ENCODE measurements at places on chromosomes 13 and 19.

DNA sequence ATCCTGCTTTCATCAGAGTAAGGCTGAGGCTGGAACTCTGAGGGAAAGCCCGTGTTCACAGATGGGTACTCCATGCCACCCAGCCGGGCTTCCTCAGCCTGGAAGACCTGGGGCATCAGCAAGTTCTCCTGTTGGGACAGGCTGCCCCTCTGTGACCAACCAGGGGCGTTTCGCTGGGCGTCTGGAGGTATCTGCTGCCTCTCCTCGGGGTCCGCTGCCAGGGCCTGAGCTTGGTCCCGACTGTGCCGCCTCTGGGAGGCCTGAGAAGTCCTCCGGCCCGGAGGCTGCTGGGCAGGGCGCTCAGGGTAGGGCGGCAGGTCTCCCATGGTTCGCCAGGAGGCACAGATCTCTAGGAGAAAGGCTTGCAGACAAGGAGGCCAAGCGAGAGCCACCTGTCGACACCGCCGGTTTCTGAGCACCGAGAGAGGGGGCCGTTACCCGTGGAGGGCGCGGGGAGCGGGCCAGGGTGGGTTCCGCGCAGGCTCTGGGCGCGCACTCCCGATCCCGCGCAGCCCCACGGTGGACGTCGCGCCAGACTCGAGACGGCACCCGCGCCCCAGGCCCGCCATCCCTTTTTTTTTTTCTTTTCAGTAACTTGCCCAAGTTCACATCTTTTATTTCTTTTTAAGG, at the start of gene RSPH6A:
Gene RSPH6A, minus strand, starts transcription at position 458 of the 630 bp plus-strand sequence. Its CDS starts 132 bp downstream, at position 326.
- no peak for DNase-seq

DNA sequence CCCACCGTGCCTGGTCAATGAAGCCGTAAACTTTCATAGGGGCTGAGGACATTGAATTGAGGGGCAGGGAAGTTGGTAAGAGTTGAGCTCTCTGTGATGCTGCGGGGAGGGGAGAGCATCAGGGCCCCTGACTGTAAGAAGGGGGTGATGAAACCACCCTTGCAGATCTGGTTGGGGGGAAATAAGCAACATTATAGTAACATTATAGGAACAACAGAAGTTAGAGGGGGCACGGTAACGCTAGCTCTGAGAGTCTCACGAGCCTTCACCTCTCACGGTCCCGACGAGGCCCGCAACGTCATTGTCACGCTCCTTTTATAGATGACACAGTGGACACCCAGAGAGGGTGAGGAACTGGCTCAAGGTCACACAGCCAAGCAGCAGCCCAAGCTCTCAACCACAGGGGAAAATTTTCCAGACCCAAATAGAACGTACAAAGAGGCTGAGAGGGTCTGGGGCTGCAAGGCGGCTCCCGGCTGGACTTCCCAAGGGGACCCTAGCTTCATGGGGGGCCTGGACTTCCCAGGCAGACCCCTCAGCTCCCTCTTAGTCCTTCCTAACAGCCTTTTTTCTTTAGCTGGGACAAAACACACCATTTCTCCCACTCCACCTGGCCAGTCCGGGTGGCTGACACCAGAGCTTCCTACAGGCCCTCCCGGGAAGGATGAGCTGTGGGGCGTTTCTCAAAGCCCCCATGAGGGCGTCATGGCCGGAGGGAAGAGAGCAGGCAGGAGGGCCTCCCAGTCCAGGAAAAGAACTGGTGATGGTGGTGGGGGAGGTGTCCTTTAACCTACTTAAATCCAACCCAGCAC, 4.1 kb downstream of the TLE5 start:
- DNase-seq, result no peak

- DNase-seq, result no peak
These were observed 56.2 kb upstream of the MYCBP2 start for GRCh38 chr13:77383097-77383496.

DNA sequence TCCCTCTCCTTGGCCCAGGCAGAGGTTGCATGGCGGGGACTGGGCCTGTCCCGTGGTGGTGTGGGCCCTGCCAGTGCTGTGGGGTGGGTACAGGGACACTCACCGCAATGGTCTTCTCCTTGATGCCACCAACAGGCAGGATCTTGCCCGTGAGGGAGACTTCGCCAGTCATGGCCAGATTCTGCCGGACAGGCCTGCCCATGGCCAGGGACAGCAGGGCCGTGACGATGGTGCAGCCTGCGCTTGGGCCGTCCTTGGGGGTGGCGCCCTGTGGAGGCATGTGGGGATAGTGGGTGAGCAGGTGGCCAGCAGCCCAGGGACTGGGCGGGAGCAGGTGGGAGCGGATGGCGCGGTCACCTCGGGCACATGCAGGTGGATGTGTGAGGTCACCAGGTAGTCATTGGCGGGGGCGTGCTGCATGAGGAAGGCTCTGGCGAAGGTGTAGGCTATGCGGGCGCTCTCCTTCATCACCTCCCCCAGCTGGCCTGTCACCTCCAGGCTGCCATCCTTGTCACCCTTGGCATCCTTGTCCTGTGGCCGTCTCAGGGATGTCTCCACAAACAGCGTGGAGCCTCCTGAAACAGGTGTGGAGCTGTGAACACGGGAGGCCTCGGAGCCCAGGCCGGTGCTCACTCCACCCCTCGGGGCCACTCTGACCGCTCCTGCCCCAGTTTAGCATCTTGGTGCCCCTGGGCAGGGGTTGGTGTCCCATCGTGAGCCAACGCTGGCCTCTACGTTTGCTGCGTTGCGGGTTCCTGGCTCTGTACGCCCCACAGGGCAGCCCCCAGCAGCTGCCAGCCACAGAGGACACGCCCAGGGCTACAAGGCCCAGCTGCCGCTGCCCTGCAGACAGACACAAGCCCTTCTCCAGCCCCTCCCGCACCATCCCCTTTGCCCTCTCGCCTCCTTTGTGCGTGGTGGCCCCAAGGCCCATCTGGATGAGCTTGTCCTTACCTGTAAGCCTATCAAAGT, 3.4 kb downstream of the RPL36 start:
- no peak for DNase-seq

GRCh38 chr13:27170516-27171243, 931 bp downstream of the USP12 start:
- DNase-seq, result no peak

DNA sequence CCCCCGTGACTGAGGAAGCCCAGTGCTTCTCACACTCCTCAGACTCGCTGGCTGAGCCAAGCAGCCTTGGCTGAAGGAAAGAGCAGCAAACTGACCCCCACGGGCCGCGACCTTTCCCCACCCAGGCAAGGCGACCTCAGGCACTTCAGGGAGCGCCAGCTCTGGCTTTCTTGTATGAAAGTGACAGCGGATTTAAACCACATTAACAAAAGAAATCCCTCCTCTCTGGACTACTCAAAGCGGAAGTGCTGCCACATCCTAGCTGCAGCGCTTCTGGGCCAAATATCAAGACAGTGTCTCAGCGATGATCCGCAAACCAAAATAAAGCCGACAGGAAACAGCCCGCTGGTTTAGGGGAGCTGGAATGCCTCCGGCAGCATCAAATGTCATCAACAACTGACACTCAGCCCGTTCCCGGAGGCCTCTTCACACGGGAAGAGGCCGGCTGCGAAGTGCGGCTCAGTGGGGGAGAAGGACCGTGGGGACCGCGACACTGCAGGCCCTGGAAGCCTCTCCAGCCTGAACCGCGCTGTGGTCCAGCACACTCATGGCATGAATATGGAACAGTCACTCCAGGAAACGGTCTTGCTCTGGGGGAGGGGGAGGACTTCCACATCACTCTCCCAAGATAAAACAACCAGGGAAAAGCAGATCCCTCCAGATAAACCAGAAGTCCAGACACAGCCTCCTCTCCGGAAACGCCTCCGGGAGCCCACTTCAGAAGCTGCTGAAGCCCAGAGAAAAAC, 1.4 kb downstream of the RASA3 start:
- no peak for DNase-seq

GRCh38 chr13:33560726-33561125, 257.2 kb upstream of the RFC3 start:
- DNase-seq, result no peak

DNA sequence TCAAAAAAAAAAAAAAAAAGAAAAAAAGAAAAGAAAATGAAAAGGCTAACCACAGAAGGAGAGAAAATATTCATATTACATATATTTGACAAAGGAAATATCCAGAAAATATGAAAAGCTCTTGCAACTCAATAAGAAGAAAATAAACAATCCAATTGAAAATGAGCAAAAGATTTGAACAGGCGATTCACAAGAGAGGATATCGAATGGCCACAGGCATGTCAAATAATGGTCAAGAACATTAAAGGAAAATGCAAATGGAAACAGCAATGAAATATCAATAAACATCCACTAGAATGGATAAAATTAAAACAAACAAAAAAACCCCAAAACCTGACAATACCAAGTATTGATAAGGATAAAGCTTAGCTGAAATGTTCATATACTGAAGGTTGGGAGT, 8.1 kb downstream of the LGALS7 start:
- DNase-seq, result no peak

- DNase-seq, result no peak
These were observed 237.4 kb downstream of the NBEA start for GRCh38 chr13:35179494-35179893.

DNA sequence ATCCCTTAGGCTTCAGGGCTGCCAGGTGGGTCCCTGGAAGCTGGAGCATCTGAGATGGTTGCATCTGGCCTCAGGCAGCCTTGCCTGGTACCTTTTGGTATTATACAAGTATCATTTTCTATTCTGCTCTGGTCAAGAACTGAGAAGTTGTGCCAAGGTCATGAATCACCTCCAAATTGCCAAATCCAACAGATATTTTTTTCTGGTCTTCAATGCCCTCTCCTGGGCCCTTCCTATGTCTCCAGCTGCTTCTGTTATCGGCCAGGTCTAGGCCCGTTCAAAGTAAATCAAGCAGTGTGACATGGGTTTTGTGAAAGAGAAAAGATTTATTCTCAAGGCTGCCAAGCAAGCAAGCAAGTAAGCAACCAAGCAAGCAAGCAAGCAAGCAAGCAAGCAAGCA, 271.1 kb upstream of the MAB21L1 start:
- DNase-seq, result no peak

GRCh38 chr13:53054569-53054968, 26.0 kb downstream of the OLFM4 start:
- no peak for DNase-seq

- no peak for DNase-seq
These were observed 30.5 kb upstream of the COX7A1 start for GRCh38 chr19:36182612-36183244.

DNA sequence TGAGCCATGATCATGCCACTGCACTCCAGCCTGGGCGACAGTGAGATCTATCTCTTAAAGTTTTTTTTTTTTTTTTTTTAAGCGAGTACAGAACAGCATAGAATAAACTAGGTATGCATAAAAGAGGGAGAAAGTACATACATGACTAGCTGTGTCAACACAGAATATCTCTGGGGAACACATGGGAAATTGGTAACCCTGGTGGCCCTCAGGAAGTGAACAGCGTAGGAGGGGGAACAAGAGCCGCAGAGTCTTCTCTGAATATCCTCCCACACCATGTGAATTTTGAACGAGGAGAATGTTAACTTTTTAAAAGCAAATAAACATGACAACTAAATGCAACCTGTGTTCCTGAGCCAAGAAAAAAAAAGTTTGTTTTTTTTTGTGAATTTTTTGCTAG, 15.2 kb downstream of the PHLDB3 start:
- DNase-seq, result no peak

GRCh38 chr19:1744822-1745563, 8.3 kb upstream of the ONECUT3 start:
- DNase-seq, result no peak

DNA sequence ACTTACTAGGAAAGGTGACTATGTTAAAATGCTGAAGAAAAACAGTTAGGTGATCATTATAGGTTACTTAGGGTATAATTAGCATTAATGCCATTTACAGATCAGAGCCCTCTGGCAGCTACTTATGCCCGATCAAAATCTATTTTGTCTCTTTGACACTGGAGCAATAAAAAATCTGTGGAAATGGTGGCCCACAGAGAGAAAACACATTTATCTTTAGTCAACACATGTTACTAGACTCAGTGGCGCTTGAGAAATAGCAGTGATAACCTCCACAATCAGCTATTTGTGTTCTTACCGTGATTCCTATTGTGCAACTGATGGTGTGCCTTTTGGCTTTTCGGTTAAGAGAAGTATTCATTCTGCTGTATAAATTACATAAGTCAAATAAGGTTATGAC, 1519.6 kb downstream of the PCDH9 start:
- DNase-seq, result no peak

DNA sequence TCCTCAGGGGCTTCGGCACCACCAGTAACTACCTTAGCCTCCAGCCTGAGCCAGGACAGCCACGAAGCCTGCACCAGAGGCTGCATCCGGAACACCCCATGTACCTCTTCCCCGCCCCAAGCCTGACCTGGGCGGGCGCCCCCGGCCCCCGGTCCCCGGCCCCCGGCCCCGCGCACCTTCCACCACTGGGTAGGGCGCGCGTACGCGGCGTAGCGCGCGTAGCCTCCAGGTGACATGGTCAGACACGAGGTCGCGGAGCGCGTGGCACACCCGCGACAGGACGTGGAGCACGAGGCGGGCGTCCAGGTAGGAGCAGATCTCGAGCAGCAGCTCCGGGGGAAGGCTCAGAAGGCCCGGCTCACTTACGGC, 450 bp downstream of the FBXW9 start:
- no peak for DNase-seq

DNA sequence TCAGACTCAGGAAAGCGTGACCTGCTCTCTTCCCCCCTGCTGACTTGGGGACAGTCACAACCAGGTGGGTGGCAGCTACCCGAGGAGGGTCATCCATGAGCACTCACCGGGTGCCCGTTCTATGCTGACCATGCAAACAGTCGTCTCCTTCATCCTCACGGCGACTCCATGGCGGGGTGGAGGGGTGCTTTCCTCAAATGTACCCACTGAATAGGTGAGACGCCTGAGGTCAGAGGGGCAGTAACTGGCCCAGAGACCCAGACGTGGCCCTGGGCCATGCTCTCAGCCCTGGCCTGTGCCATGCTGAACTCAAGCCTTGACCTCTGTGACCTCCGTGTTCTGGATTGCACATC, 59.2 kb upstream of the TPM4 start:
- no peak for DNase-seq

- DNase-seq, result no peak
These were observed 372 bp downstream of the DNAAF3 start for GRCh38 chr19:55165952-55166529.
